ENCODE measurements at places on chromosomes 3 and 15.

GRCh38 chr15:99635794-99636193, 70.0 kb downstream of the MEF2A start:
- no peak for DNase-seq

- DNase-seq, result no peak
Observed at GRCh38 chr3:37526511-37526910, 335.2 kb upstream of the CTDSPL start.

DNA sequence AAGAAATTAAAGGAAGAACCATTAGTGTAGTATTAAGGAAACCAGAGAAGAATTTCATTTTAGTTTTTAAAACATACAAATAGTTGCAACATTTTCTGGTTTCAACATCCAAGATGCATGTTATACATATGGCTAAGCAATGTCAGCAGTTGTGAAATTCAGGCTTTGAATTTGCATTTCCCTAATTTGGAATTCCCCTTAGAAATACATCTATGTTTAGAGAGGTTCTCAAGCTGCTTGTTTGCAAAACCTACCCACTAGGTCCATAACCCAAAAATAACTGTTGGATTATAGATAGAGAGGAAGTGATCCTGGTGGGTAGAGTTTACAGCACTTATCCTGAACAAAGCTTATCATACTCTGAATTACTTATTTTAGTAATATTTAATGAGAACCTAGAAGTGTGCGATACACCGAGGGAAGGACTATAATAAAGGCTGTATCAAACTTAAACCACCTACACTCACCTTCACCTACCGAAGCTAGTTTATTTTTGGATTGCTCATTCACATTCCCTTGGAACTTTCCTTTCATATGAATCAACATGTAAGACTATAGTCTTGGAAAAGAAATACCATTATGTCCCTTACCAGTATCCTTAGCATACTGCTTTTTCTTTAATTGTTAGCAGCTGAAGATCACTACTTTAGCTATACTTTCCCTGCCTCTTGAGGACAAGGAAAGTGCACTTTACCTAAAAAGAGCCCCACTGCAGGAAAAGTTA, 60.6 kb downstream of the CHAC1 start:
- DNase-seq, result no peak

GRCh38 chr3:23706111-23706510, 99.6 kb upstream of the UBE2E1 start:
- no peak for DNase-seq

DNA sequence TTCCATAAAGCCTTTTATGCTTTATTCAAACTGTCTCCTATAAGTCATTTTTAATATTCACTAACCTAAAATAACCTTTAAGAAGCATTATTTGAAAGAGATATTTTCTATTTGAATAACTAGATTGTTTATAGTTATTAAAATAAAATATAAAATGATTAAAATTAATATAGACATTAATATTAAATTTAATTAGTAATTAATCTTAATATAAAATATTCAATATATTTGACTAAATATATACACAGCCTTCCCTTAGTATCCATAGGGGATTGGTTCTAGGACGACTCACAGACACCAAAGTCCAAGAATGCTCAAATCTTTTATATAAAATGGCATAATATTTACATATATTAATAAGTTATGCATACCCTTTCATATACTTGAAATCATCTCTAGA, 1014.1 kb downstream of the TBL1XR1 start:
- no peak for DNase-seq

- DNase-seq, result no peak
Observed at GRCh38 chr3:194322678-194323211, 28.4 kb downstream of the CPN2 start.

- DNase-seq, result no peak
Observed at GRCh38 chr3:98322101-98322500, 31.6 kb upstream of the OR5K4 start.

DNA sequence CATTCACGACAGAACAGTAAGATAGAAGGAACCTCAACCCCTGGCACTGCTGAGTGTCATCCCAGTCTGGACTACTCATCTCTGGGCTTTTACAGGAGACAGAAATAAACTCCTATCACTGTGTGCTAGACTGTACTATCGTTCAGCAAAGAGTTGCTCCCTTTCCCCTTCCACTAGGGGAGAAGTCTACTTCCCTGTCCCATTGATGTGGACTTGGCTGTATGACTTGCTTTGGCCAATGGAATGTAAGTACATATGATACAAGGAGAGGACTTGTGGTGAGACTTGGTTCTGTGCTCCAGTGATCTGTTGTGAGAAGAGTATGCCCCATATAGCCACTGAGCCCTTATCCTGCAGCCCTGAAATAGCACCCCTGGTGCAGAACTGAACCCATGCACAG, 5.3 kb upstream of the KIF7 start:
- no peak for DNase-seq

GRCh38 chr3:169804681-169805080, 8.0 kb upstream of the LRRIQ4 start:
- DNase-seq, result no peak

GRCh38 chr15:88322461-88322860, 65.9 kb upstream of the NTRK3 start:
- no peak for DNase-seq

GRCh38 chr3:102699104-102699818, 264.4 kb downstream of the ZPLD1 start:
- no peak for DNase-seq

GRCh38 chr3:45347315-45348000, 40.9 kb upstream of the LARS2 start:
- DNase-seq, result no peak

- peak; percentile 82 for DNase-seq
Observed at GRCh38 chr3:131151-131888, 65.2 kb upstream of the CHL1 start.

GRCh38 chr3:16122155-16122554, 52.3 kb upstream of the GALNT15 start:
- no peak for DNase-seq

- no peak for DNase-seq
Observed at GRCh38 chr3:101850246-101851051, 1.1 kb downstream of the NFKBIZ start.

DNA sequence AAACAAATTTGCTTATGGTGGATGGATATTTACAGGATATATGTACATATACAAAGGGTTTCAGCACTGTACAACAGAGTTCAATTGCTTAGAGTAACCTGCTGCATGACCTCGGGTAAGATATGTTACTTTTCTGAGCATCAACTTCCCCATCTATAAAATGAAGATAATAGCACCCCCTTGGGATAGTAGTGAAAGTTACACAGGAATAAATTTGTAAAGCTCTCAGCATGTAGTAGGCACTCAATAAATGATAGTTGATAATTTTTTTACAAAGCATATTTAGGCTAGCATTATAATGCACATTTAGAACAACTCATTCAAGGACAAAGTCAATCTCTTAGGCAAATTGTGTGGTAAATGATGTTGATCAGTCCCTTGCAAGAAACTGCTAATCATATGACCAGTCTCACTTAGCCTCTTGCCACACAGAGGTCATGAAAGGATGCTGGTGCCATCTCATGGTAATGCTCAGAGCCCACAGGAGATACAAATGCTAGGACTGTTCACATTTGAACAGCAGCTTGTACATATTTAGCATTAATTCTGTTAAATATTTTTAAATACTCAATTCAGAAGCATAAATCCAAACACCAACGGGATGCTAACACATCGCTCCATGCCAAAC, 123.9 kb downstream of the MAGI1 start:
- DNase-seq, result no peak

GRCh38 chr3:5430701-5431100, 243.2 kb downstream of the EDEM1 start:
- no peak for DNase-seq

GRCh38 chr3:121997372-121997771, 24.7 kb downstream of the ILDR1 start:
- DNase-seq, result no peak

DNA sequence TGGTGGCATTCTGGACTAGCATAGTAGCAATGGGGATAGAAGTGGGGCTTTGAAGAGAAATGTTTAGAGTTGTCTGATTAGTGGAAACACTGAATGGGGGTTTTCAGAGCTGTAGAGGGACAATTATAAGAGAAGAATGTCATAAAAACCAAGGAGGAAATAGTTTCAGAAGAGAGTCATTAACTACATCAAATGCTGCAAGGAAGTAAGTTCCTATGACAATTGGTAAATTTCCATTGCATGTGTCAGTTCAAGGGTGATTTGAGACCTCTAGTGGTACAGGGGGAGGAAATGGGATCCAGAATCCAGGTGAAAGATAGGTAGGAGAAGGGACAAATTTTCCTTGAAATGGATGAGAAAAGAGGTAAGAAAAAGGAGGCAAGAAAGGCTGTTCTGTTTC, 68.3 kb upstream of the TBC1D5 start:
- no peak for DNase-seq

All from NCI-H345 (cell line).